ENCODE measurements at places on chromosomes 1 and 21.

DNA sequence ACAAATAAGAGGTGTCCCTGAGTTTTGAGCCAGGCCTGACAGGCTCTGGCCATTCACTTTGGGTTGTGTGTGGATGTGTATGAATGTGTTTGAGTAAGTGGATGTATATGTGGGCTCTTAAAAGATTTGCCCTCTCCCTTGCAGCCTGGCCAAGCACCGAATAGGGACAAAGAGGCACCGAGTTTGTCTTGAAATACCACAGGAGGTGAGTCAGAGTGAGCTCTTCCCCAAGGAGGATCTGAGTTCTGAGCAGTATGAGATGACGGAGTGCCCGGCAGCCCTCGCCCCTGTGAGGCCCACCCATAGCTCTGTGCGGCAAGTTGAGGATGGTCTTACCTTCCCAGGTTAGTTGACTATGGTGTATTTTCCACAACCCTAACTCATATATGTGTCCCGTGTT, 19.0 kb downstream of the KDM4A start:
- peak; percentile 31 for DNase-seq

- DNase-seq: no peak
Observed at GRCh38 chr1:115655916-115656315, 14.1 kb downstream of the VANGL1 start.

DNA sequence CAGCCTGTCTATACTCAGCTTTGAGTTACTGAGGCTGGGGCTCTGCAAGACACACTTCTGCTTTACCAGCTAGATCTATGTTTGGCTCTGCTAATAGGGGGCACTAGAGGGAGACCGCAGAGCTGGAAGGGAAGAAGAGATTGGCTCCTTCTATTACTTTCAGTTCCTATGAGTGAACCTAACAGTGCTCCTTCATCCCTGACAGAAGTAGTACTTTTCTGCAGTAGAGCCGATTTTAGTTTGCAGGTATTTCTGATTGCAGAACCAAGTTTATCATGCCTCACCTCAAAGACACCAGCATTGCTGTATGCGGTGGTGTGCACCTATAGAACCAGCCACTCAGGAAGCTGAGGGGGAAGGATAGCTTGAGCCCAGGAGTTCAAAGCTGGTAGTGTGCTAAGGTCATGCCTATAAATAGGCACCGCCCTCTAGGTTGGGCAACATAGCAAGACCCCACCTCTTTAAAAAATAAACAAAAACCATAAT, 5.7 kb upstream of the ZDHHC18 start:
- no peak for DNase-seq

GRCh38 chr1:175482071-175482451, 261.3 kb downstream of the TNR start:
- no peak for DNase-seq

DNA sequence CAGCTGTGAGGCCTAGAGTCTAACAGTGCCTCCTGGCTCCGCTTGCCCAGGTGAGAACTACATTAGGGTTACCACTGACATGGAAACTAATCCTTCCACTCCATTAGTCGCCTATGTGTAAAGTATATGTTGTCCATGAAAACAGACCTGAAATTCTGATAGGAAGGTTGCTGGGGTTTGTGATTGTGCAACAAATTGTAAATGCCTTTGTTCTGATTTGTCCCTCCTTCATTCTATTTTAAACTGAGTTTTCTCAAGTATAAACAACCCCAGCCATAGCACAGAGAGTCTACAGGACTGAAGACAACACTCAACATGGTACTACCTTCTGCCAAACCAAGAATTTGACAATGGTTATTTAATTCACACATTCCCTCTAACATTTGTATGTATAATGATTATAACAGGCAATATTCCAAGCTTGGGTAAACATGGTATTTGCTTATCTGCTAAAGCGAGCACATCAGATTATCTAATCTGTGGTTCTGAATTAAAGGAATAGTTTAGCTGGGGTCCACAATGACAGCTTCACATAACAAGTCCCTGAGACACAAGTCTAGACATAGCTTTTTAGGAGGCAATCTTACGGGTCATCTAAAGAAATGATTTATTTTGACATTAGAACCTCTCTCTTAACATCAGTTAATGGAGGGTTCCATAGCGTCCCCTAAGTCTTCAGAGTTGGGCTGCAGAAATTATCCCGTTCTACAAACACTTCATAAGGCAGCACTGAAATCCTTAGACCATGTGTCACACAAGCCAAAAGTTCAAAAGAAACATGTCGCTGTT, 633.0 kb downstream of the SMYD3 start:
- DNase-seq: no peak

GRCh38 chr21:43005635-43006034, 31.3 kb downstream of the PKNOX1 start:
- DNase-seq: no peak

DNA sequence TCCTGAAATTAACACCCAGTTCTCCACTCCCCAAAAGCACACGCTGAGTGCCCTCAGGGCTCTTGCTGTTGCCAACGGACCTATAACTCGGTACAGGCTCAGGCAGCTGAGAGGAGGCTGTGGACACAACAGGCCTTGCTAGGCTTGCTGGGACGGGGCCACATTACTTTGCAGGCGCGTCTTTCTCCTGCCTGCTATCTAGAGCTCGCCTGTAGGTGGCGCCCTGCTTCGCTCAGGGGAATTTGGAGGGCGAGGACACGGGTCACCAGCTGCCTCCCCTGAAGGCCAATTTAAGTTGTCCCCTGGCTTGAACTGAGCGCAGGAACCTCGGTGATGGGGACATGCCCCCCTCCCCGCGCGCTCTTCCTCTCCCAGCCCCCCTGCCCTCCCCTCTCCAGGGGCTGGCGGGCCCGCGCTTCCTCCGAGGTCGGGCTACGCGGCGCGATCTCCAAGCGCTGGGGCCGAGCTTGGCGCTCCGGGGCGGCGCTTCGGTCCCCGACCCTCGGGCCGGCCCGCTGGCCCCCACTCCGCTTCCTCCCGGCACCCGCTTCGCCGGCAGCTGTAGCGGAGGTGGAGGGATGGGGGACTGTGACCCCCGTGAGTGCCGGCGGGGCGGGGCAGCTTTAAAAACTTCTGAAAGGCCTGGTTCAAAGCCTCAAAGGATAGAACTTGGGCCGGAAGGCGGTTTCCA, 32.4 kb upstream of the NFIA start:
- DNase-seq: peak; percentile 84

DNA sequence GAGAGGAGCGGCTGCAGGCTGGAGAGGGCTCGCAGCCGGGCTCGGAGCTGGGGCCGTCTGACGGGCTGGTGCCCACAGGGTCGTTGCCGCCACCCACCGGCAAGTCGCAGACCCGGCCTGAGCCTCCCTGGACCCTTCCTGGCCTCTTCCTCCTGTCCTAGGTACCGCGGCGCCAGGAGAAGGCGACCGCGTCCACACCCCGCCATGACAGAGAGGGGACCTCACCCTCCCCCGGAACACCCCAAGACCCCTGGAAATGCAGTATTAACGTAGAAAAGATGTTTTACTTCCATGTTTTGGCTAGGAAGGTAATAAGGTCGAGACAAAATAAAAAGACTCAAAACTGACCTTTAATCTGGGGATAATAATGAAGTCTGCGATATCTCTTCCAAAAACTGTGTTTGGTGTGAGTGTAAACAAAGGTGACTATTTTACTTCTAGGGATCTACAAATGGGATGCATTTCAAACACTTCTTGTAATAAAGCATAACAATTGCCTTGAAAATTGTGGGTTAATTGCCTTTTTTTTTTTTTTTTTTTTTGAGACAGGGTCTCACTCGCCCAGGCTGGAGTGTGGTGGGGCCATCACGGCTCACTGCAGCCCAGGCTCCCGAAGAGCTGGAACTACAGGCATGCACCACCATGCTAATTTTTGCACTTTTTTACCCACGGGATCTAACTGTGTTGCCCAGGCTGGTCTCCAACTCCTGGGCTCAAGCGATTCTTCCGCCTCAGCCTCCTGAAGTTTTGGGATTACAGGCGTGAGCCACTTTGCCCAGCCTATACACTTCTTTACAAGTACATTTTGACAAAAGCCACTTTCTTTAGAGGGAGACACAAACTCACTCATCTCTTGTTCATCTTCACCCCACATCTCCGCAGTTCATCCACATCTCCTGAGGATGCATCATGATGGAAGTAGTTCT, 838 bp upstream of the RSRP1 start:
- no peak for DNase-seq

DNA sequence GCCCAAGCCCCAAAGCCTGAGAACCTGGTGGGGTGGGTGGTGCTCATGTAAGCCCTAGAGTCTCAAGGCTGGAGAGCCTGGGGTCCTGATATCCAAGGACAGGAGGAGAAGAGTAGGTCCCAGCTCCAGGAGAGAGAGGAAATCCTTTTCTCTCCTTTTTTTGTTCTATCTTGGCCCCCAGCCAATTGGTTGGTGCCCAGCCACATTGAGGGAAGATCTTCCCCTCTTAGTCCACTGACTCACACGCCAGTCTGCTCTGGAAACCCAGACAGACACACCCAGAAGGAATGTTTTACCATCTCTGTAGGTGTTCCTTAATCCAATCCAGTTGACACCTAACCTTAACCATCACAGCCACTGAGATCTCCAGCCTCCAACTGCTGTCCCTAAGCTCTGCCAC, 16.2 kb upstream of the LIN9 start:
- no peak for DNase-seq

GRCh38 chr1:223033658-223034057, 109.4 kb downstream of the TLR5 start:
- DNase-seq: no peak

- DNase-seq: no peak
Observed at GRCh38 chr1:172929006-172929405, 121.7 kb downstream of the TNFSF18 start.

DNA sequence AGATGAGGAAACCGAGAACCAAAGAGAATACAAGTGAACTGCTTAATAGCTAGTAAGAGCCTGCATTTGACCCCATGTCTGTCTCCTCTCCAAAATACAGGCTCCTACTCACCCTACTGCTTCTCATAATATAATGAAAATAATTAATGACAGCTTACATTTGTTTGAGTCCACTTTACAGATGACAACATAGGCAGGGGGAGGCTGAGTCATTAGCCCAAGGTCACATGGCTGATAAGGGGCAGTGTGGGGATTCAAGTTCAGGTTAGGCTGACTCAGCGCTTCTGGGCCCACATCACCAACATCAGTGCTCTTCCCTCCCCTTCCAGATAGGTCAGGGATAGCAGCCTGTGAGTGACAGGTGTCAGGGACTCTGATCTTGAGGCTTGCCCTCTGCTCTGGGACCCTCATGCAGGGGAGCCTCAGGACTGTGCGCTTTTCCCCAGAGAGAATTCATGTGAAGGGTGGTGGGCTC, 16.2 kb downstream of the AZIN2 start:
- no peak for DNase-seq

DNA sequence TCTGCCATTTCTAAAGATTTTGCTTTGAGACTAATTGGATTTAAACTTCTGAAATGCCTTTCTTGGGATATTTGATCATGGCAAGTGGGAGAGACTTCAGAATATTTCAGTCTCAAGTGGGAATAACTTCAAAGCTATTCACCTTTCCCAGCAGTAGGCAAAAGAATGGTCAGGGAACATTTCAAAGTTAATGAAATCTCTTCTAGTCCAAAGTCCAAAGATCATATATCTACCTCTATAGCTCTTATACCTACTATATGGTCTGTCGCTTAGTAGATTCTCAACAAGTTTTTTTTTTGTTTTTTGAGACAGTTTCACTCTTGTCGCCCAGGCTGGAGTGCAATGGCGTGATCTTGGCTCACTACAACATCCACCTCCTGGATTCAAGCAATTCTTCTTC, 44.5 kb upstream of the PIGC start:
- DNase-seq: no peak

- no peak for DNase-seq
Observed at GRCh38 chr1:245611251-245611650, 456.5 kb downstream of the KIF26B start.

- peak; percentile 70 for DNase-seq
Observed at GRCh38 chr1:207309745-207310273, 11.7 kb upstream of the CD55 start.

GRCh38 chr1:86197206-86197855, 40.8 kb upstream of the COL24A1 start:
- DNase-seq: no peak

GRCh38 chr1:38050397-38051078, 3.9 kb upstream of the POU3F1 start:
- DNase-seq: no peak

DNA sequence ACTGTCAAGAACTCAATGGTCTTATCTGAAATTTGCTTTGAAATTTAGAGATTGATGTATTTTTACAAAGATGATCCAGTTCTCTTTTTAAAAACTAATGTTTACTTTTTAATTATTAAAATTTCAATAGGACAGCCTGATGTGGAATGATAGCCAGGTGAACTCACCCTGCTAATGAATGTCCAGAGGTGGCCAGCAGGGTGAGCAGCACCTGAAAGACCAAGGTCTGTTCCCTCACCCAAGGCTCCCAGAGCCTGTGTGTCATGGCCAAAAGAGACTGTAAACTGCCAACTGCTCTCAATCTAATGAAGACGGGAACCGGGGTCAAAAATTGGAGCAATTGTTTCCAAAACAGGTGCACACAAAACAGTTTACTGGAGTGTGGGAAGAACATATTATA, 340.4 kb downstream of the DISC1 start:
- no peak for DNase-seq

DNA sequence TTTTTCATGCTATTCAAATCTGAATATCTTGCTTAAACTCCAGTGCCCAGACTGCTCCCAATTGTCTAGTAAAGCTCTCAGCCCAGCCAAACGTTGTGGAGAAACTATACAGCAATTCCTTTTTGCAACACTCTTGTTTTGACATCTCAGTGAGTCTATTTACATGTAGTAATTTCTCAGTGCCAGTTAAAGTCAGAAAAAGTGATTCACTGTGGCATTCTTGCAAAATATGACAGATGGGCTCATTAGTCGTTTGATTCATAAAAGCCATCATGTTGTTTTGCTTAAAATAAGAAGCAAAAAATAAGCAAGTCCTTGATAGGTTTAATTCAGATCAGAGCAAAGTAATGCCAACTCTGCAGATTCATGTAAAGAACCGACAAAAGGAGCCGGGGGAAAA, 20.7 kb upstream of the TMPRSS15 start:
- DNase-seq: no peak

DNA sequence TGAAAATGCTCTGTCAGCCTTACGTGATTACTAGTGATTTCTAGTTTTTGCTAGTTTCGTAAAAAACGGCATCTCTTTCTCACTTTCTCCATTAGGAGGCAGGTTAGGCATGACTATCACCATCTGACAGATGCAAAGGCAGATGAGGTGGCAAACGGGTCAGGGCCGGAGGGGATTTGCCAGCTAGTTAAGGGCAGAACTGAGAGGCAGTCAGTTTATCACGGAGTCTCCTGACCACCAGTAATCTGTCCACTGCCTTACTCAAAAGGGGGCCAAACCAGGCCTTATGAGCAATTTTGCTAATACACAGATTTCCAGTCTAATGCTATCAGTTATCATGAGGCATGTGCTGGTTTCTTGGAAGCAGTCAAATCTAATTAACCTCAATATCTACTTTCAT, 159.3 kb downstream of the TSEN15 start:
- DNase-seq: no peak

GRCh38 chr1:168092566-168093355, 44.0 kb downstream of the GPR161 start:
- peak; percentile 24 for DNase-seq

GRCh38 chr1:155051342-155051776, 243 bp downstream of the ADAM15 start:
- no peak for DNase-seq

- DNase-seq: peak; percentile 62
Observed at GRCh38 chr1:183227422-183228346, 41.6 kb downstream of the LAMC2 start.

GRCh38 chr21:46189959-46190490, 5.8 kb upstream of the SPATC1L start:
- no peak for DNase-seq

All from AG08395 (cell line).